Fibroblast of skin of left biceps (primary cell): ENCODE measurements at places on chromosomes 12 and 14.

DNA sequence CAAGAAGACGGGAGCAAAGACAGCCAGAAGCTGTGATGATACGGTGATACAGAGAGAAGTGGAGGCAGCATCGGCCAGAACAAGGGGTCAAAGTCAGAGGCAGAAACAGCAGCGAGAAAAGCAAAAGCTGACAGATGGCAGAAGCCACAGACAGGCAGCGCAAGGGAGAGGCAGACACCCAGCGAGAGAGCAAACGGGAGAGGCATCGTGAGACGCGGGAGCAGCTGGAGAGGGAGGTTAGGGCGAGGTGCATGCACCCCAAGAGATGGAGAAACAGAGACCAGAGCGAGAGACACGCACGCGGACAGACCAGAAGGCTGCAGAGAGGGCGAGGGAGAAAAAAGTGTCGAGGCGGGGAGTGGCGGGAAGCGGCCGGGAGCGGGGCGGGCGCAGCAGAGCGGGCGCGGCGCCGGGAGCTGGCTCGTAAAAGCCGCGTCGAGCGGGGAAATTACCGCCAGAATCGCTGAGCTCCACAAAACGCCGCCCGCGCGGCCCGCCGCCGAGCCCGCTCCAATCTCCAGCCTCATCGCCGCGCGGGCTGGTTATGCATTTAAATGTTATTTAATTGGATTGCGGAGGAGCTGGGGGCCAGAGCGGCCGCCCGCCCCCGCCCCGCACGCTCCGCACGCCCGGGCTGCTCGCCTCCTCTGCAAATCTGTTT is 15.6 kb downstream of the SMUG1 start:
- no peak for DNase-seq

- no peak for DNase-seq
Measured at GRCh38 chr14:76491172-76491930, 115.4 kb downstream of the ESRRB start.

GRCh38 chr14:20195911-20196310 is 5.2 kb downstream of the OR11G2 start:
- no peak for DNase-seq

GRCh38 chr12:89856431-89856830 is 147.8 kb upstream of the ATP2B1 start:
- peak; percentile 78 for DNase-seq

GRCh38 chr14:68479247-68479646 is 313.6 kb downstream of the ZFP36L1 start:
- DNase-seq = no peak

DNA sequence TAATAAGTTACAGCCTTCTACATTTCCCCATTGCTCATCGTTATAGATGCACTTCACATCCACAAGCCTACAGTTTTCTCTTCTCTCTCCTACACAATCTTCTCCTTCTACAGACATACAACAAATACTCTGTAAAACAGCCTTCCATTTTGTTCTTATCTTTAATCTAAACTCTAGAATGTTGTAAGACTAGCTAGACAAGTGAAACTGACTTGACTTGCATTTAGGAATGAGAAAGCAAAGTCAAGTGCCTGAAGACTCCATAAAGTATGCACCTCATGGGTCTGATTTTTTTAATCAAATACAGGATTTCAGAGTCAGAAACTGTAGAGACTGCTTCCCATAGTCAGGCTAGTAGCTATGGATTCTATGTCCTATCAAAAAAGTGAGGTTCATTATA is 190.3 kb downstream of the KLHL28 start:
- no peak for DNase-seq

DNA sequence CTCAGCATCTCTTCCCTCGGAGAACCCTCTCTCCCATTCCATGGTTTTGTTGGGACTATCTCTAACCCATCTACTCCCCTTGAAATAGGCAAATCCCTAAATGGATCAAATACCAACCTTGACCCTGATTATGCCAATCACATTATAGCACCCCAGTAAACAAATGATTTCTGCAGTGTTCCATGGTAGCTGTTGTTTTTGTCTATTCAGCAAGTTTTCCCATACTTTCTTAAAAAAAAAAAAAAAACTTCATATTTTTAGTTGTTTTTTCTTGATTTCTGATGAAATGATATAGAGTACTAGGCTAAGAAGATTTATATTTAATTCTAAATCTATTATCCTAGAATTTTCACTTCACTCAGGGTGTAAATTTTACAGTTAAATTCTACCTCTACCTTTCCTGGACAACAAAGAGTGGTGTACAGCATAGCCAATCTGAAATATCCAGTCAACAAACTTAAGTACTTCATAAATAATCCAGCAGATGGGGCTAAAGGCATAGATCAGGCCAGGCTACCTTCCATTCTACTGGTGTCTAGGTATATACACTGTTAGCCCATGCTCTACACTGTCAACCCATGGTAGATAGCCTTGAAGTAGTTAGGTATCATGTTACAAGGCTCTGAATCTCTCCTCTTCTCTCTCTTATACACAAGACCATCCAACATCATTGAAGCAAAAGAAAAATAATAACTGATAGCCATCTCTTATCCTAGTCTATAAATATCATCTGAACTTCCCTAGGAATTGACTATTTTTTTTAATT is 82.2 kb downstream of the PLEKHG7 start:
- peak; percentile 43 for DNase-seq

GRCh38 chr12:11672256-11673191 is 23.1 kb downstream of the ETV6 start:
- no peak for DNase-seq

DNA sequence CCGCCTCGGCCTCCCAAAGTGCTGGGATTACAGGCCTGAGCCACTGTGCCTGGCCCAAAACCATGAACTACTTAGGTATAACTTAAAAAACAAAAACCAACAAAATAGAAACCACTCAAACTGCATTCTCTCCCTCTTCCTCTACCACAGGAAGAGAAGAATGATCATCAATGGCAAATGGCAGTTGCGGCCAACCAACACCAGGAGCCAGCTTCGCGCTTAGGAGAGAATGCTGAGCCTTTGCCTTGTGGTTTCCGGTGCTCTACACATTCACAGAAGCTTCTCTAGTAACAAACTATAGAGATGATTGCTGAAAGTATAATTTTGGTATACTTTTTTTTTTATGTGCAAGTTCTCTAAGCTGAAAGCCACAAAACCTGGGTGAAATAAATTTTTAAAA is 17.1 kb downstream of the CATSPERB start:
- DNase-seq = no peak

DNA sequence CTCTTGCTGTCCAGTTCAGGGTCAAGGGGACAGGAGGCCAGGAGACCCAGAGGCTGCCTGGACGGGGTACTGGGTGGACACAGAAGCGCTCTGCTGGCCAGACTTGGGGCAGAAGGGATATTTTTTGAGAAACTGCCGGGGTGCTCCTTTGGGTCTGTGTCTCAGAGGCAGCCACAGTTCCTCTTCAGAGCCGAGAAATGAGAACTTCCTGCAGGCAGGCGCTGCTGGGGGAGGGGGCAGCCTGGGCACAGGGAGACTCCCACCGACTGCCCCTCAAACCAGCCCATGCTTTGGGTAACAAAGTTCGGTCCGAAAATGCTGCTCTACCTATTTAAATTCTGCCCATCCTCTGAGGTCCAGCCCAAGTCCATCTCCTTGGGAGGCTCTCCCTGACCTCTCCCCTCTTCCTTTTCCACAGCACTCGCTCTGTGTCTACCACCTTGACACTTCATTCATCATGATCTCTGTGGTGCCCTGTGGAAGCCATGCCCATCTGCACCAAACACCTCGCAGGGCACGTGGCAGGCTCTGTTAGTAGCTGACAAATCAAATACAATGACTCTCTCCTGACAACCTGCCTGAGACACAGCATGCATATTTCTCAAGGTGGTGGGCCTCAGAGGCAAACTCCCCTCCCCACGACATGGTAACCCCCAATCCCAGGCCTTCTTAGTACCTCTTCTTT is 16.4 kb downstream of the HDAC7 start:
- DNase-seq = no peak

GRCh38 chr12:54331461-54331860 is 6.5 kb downstream of the COPZ1 start:
- no peak for DNase-seq

DNA sequence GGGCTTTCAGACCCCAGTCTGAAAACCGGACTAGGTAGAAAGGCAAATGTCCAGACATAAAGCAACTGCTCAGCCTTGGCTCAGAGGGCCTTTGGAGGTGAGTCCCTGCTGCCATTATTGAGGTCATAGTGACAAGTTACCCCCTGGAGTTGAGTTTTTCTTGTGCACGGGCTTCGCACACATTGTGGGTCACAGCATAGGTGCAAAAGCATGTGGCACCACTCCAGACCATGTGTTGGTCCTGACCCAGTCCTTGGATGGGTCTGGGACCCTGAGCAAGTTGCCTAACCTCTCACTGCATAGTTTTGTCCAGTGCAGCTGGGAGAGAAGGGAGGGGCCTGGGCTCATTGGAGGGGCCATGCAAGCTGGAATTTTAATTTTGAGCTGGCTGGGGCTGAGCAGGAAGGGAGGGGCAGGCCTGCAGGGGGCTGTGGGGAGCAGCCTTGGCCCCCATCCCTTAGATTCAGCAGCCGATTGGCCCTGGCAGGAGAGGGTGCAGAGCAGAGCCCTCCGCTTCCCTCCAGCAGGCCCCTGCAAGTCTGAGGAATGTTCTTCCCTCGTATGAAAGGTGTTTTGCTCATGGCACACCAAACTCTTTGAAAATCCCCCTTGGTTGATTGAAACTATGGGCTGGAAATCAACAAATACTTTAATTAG is 4.2 kb upstream of the KRT5 start:
- DNase-seq = no peak

DNA sequence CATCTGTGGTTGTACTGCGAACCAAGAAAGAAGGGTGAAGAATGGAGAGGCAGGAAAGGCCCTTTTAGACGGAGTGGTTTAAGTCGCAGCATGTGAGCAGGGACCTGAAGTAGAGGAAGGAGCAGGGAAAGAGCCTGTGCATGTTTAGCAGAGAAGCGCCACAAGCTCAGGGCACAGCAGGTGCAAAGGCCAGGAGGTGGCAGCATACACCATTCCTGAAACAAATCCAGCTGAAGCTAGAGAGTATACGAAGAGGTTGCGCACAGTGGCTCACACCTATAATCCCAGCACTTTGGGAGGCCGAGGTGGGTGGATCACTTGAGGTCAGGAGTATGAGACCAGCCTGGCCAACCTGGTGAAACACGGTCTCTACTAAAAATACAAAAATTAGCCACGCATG is 49.9 kb downstream of the HELB start:
- DNase-seq = no peak

DNA sequence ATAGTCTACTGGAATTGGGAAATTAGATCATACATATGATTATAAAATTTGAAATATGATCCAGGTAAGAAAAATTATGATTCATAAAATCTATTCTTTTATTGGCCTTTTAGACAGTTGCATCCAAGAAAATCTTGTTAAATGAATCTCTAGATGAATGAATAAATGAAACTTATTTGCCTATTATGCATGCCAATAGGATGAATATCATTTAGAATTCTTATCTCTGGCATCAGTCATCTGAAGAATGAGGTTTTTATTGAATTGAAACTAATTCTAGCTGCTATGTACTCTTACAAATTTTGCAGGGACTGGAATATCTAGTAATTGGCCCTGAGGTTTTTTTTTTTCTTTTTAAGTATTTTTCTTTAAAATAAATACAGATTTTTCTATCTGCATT is 475.5 kb downstream of the NAV3 start:
- DNase-seq = no peak

GRCh38 chr12:2642176-2642892 is 152.4 kb upstream of the FKBP4 start:
- DNase-seq = no peak

- no peak for DNase-seq
Measured at GRCh38 chr14:99163446-99163845, 108.6 kb downstream of the BCL11B start.

DNA sequence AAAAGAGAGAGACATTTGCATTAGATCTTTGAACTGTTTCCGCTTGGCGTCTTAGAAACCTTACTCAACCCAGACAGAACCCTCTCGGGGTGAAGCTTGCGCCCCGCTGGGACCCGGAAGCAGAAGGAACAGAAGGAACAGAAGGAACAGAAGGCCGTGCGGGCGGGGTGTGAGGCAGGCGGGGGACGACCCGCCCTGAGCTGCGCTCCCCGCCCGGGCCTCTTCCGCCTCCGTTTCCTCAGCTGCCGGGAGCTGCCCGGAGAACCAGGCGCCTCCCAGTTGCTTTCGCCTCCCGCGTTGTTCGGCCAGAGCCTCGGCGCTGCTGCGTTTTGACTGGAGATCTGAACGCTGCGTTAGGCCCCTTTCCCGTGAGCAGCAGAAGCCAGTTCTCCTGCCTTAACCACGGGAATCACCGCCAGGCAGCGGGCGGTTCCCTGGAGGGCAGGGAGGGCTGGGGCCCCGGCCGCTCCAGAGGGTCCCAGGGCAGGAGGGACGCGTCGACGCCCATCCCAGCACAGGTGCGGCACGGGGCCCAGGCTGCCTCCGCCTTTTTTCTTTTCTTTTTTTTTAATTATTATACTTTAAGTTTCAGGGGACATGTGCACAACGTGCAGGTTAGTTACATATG is 19.3 kb upstream of the MMP17 start:
- no peak for DNase-seq

GRCh38 chr14:53006931-53007562 is 56.2 kb upstream of the FERMT2 start:
- DNase-seq = no peak

DNA sequence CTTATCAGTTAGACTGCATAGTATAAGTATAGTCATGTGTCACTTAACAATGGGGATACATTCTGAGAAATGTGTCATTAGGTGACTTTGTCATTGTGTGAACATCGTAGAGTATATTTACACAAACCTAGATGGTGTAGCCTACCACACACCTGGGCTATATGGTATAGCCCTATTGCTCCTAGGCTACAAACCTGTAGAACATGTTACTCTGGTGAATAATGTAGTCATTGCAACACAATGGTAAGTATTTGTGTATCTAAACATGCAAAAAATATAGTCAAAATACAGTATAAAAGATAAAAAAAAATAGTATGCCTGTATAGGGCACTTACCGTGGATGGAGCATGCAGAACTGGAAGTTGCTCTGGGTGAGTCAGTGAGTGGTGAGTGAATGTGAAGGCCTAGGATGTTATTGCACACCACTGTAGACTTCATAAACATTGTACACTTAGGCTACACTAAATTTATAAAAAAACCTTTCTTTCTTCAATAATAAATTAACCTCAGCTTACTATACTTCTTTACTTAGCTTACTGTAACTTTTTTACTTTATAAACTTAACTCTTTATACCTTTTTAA is 40.3 kb upstream of the ANKS1B start:
- DNase-seq = no peak

GRCh38 chr14:85024931-85025330 is 505.0 kb upstream of the FLRT2 start:
- peak; percentile 29 for DNase-seq
